ENCODE measurements at places on chromosomes 1 and 21.

GRCh38 chr1:76005765-76006164, 68.8 kb upstream of the ST6GALNAC3 start:
- peak; percentile 72 for DNase-seq

GRCh38 chr1:24952413-24952841, 22.4 kb upstream of the RUNX3 start:
- DNase-seq = no peak

DNA sequence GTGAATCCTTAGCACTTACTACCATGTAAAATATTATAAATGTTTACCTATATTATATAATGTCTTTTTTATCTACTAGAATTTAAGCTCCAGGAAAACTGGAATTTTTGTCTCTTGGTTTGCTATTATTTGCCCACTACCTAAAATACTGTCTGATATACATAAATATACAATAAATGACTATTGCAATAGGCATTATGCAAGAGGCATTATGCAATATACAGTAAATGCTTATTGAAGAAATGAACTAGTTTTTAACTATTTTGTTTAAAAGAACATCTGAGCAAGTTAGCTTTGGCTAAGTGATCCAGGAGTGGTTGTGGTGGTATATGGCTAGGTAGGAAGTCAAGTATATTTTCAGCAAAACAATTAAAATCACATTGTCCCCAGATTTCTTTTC, 640.2 kb upstream of the PKN2 start:
- no peak for DNase-seq

- no peak for DNase-seq
These were observed 147.5 kb downstream of the PTPRU start for GRCh38 chr1:29383746-29384371.

DNA sequence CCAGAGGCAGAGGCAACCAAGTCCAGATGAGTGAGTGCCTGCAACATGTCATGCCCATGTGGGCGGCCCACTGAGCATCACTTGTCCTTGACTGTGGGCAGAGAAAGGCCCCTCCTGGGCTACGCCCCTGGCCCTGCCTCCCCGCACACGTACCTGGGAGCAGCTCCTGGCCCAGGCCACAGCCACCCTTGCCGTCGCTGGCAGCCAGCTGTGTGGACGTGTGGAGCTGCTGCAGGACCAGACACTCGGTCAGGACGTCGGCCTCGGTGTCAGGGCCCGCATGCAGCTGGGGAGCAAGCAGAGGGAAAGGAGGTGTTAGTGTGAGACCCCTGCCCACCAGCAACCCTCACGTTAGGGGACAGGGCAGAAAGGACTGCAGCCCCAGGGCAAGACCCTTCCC, 61.3 kb downstream of the DMRTB1 start:
- no peak for DNase-seq
